ENCODE measurements at places on chromosomes 16 and 17. TPM values are rescaled to one million over a fixed set of nuclear protein-coding genes. Genes with fewer than 3 reads are reported as not detected.

DNA sequence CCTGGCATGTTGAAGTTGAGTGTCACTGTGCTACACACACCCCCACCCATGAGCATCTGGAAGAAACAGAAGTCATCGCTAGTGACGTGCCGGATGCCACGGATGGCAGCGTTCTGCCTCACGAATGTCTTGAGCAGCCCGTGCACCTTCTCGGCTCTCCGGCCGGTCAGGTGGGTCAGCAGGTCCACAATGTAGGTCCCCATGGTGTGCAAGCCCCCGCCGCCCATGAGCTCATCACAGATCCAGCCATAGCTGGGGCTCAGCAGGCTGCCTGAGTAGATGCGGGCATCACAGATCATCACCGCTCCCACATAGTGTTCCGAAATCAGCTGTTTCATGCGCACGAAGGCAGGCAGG, 8.9 kb downstream of the C16orf86 start:
- no peak for DNase-seq

DNA sequence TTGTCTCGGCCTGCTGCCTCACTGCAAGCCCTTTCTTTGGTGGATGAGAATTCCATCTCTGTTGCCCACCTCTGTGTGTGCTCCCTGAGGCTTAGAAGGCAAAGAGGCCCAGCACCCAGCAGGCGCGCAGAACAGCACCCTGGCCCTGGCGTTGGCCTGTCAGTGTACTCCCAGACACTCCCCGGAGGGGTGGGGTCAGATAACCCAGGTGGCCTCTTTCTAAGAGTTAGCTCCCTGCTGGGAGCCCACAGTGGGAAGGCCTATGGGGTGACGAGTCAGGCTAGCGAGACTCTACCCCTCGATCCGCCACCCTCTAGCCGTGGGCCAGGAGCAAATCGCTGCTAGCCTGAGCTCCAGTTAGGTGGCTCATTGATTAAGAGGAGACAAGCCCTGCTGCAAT, 38.1 kb downstream of the SRL start:
- DNase-seq: no peak

- peak; percentile 85 for DNase-seq
Measured at GRCh38 chr17:1058423-1059130, 61.6 kb downstream of the TIMM22 start.

DNA sequence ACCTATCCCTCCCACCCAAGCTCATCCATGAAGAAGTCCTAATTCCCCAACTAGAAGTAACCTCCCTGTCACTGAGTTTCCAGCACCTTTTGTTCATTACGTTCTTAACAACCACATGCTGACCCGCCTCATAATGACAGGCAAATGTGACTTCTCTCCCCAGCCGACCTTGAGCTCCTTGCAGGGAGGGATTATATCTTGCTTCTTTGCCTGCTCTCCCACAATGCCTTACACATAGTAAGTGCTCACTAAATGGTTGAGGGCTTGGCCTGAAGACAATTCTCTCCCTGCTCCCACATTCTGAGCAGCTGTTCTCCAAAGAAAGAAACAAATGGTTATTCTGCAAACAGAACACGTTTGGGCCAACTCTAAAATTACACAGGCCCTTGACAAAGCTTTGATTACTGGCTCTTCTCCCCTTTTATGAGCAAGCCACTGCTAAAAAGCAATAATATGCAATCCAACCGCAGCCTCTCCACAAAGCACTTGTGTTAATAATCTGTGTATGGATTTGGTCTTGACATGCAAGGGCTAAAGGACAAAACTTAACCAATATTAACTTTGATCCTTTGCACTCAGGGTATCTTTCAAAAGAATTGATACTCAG, 23.2 kb downstream of the SLC39A11 start:
- DNase-seq: no peak

The SLC16A13 gene
- total RNA-seq: 6.1 TPM

The NEUROD2 gene
- not detected for total RNA-seq

The C16orf46 gene
- total RNA-seq: 2.0 TPM
